HS-5 (cell line): ENCODE measurements at places on chromosomes 7 and 10.
A peak's percentile ranks its signal among the peaks of the same experiment; 100 is the strongest.

GRCh38 chr7:84490661-84491060 lies 296.1 kb upstream of the SEMA3A start:
- no peak for DNase-seq

DNA sequence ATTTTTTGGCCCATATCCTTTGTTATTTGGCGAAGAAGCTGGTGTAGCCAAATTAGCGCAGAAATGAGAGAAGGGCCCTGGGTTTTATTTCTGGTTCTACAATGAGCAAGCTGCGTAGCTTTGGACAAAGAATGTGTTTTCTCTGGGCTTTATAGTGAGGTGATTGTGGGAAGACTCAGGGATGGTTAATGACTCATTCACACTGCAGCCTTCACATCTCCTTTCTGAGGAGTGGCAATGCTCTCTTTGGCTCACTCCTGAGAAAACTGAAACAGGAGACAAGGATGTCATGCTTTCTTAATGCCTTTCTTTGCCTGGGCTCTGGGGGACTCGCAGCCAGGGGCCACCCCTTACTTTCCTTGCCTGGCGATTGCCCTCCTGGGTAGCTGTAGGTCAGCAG lies 271.0 kb upstream of the PODXL start:
- DNase-seq: no peak

DNA sequence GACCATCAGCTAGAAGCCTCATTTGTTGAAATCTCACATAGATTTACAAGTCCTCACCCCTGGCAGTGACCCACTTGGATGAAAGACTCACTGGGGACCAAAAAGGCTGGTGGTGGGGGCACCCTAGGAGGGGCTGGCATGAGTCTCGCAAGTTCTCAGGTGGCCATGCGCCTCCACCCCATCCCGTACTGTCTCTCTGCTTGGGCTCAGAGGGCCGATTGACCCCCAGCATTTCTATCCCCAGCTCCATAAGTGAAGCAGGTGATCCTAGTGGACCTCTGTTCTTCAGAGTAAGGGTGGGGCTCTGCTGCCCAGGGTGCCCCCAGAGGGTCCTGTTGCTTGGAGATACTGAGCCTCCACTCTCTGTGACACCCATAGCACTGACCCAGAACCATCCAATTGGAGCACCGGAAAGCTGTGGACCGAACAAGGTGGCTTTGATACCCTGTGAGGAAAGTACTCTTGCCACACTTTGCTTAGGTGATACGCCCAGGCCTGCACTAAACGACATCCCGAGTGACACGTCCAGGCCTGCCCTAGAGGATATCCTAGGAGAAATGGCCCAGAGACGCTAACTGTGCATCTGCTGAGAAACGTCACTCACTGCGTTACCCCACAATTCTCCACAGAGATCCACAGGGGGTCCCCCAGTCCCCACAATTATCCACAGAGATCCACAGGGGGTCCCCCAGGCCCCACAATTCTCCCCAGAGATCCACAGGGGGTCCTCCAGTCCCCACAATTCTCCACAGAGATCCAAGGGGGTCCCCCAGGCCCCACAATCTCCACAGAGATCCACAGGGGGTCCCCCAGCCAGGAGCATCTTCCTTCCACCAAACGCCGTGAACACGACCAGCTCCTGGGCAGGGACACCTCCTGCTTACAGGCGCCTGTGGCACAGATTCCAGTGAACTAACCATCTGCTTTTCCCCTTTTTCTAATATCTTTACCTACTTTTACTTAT lies 262.9 kb downstream of the PTPRN2 start:
- no peak for DNase-seq

DNA sequence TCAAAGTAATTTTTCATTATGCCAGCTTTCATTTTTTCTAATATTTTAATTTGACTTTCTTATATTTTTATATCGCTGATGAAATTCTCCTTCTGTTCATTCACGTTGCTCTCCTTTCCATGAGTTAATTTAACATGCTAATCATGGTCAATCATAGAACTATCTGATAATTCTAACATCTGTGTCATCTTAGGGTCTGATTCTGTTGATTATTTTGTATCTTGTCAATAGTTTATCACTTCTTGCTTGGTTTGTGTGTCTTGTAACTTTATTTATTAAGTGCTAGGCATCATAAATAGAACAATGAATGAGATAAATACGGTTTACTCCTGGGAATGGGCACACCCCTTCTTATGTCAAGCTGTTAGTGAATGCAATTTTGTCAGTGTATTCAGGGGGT lies 11.0 kb downstream of the TCERG1L start:
- no peak for DNase-seq

DNA sequence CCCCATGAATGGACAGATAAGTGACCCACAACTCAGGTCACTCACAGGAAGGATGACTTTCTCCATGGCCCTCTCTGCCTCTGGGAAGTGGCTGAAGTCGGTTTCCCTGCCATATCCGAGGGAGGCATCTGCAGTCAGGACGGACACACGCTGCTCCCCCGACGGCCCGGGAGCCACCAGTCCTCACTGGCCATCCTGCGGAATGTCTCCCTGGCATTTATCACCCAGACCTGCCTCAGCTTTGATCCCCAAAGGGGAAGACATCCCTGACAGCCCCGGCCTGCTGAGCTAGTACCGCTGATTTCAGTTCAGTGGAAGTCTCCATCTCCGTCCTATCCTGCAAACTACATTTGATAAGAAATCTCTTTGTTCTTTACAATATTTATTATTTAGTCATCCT lies 339.5 kb upstream of the MKI67 start:
- DNase-seq: no peak

DNA sequence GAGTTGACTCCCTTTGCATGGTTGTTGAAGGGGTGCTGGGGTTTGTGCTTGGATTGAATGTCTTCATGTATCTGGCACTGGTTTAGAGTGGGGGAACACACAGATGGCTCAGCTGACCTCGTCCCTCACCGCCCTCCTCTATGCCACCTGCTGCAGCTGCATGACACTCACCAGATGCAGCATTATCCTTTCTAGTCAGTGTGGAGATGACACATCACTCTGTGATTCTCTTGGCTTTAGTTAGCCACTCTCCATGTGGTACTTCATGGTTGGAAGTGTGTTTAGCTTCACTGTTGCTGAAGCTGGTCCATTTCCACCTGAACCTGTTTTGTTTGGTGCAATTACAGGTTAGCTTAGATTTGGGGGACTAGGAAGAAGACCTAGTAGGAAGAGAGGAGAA lies 56.3 kb upstream of the BMPER start:
- DNase-seq: peak; percentile 48

DNA sequence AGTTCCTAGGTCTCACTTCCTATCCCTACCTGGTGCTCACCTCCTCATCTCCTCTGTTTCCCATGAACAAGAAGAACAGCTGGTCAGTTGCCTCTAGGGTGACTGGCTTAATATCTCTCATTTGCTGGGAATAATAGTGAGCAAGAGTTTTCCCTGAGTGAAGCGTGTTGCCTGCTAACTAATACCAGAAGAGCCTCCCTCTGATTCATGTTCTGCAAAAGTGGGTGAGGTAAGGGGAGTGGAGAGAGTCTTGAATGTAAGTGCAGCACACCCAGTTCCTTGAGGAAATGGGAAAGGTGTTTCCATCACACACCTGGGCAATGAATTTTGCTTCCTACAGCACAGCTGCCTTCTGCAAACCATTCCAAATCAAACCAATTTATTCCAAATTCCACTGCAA lies 29.6 kb downstream of the FZD1 start:
- no peak for DNase-seq

- no peak for DNase-seq
Measured at GRCh38 chr10:110723224-110723891, 79.2 kb downstream of the RBM20 start.

GRCh38 chr7:28180364-28181147 lies at the start of gene JAZF1:
Gene JAZF1 (minus strand): TSS chr7:28180795.
- no peak for DNase-seq

- DNase-seq: no peak
Measured at GRCh38 chr10:29534590-29534989, 100.2 kb downstream of the SVIL start.

- DNase-seq: no peak
Measured at GRCh38 chr7:105808703-105809590, 67.5 kb downstream of the ATXN7L1 start.

GRCh38 chr10:111646021-111646420 lies 537.5 kb downstream of the GPAM start:
- no peak for DNase-seq

DNA sequence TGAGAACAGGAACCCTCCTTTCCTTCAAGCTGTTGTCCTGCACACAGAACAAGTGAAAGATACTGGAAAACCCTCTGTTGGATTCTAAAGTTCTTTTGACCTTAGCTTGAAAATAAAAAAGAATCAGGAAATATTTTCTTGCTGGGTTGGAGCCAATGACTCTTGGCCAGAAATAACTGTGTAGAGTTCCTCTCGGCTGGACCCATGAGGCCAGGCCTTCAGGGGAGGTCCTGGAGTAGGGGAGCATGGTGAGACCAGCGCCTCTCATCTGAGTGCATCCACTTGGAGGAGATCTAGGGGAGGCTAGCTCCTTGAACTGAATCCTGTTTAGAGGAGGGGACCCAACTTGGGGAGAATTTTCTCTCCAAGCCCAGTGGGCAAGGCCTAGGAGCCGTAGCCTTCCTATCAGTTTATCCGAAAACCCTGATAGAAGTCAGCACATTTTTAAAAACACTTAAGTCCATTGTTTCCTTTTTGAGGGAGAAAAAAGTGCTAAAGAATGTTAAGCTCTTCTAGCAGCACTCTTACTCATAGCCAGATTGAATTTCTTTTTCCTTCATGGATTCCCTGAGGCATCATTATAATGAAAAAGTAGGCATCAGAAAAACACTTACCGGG lies 635.7 kb upstream of the ANKRD30A start:
- no peak for DNase-seq

GRCh38 chr7:105885387-105886111 lies 9.2 kb upstream of the ATXN7L1 start:
- no peak for DNase-seq
